ENCODE measurements at places on chromosomes 6 and 20. TPM values are rescaled to one million over a fixed set of nuclear protein-coding genes. Genes with fewer than 3 reads are reported as not detected.
A peak's percentile ranks its signal among the peaks of the same experiment; 100 is the strongest.

DNA sequence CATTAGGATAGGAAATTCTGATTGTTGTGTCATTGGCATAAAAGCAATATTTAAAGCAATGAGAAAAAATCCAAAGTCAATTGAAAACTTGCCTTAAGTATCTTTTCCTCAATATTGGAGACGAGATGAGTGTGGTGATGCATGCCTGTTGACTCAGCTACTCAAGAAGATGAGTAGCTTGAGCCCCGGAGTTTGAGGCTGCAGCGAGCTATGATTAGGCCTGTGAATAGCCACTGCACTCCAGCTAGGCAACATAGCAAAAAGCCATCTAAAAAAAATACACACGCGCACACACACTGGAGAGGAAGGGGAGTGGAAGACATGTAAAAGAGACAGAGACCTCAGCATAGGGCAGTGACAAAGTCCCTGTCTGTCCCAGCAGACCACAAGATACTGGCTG lies 9.7 kb upstream of the MARCKS start:
- no peak overlapping the region for H3K4me3 ChIP-seq
- no peak overlapping the region for H3K27ac ChIP-seq
- no peaks in the 10 kb centered on the region for H3K27me3 ChIP-seq
- DNase-seq = no peak

DNA sequence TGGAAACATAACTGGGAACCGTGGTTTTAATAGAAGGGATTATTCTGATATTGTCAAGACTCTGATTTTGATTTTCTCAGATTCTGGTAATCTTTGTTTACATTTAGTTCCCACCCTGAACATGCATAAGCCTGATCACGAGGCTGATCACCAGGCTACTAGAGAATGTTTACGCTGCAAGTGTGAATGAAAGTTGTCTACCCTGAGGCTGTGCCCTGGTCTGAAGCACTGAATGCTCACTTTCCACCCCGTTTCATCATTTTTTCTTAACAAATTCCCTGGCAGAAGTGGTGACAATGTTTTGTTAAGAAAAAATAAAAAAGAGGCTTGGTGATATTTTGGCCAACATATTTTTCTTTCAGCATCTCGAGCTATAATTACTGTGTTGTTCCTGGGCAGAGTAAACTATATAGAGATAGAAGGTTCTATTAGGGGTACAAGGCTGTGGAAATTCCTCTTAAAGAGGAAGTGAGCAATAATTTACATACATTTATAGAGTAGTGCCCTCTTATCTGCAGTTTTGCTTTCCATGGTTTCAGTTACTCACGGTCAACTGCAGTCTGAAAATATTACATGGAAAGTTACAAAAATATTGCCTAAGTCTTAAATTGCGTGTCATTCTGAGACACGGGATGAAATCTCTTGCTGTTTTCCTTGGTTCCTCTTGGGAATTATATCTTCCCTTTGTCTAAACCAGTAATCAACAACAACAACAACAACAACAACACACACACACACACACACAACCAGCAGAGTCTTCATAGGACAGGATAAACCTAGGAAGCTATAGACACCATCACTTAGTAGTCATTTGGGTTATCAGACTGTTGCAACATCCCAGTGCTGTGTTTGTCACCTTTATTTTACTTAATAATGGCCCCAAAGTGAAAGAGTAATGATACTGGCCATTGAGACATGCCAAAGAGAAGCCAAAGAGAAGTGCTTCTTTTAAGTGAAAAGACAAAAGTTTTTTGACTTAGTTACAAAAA lies 566.6 kb upstream of the CITED2 start:
- DNase-seq = no peak
- H3K4me1 ChIP-seq = peaks cover 5% of the 10 kb centered on the region
- H3K36me3 ChIP-seq = no peaks in the 10 kb centered on the region
- H3K4me3 ChIP-seq = no peak overlapping the region
- no peaks in the 10 kb centered on the region for H3K27me3 ChIP-seq

PRL gene
- not detected for total RNA-seq

DNA sequence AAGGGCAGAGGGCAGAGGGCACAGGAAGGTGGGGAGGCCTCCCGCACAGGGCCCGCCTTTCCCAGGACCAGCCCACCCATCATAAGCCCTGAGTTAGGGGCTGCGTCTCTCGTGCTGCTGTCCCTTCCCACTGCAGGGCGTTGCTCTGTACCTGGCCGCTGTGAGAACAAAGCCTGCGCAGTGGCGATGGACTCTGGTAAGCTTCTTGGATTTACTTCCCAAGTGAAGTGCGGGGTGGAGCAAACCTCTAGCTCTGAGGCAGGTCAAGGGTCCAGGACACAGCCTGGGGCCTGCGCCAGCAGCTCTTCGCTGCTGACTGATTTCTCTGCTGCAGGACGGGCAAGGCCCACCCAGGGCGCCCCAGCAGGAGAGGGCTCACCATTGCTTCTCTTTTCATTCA lies 23.9 kb downstream of the INSM1 start:
- H3K36me3 ChIP-seq = peaks cover 64% of the 10 kb centered on the region
- H3K27me3 ChIP-seq = no peaks in the 10 kb centered on the region
- H3K4me3 ChIP-seq = no peak overlapping the region
- no peaks in the 10 kb centered on the region for H3K4me1 ChIP-seq
- DNase-seq = no peak

- H3K27ac ChIP-seq = no peak overlapping the region
- H3K27me3 ChIP-seq = no peaks in the 10 kb centered on the region
- no peak overlapping the region for H3K4me3 ChIP-seq
- no peaks in the 10 kb centered on the region for H3K36me3 ChIP-seq
- peaks cover 7% of the 10 kb centered on the region for H3K4me1 ChIP-seq
Observed at GRCh38 chr6:155530219-155530834, 74.7 kb upstream of the NOX3 start.

GRCh38 chr6:10146715-10147451 lies 268.0 kb downstream of the TFAP2A start:
- no peak overlapping the region for H3K27ac ChIP-seq
- H3K36me3 ChIP-seq = no peaks in the 10 kb centered on the region
- H3K4me3 ChIP-seq = peak overlapping the region; percentile 35
- peaks cover 3% of the 10 kb centered on the region for H3K27me3 ChIP-seq
- no peak for DNase-seq

DNA sequence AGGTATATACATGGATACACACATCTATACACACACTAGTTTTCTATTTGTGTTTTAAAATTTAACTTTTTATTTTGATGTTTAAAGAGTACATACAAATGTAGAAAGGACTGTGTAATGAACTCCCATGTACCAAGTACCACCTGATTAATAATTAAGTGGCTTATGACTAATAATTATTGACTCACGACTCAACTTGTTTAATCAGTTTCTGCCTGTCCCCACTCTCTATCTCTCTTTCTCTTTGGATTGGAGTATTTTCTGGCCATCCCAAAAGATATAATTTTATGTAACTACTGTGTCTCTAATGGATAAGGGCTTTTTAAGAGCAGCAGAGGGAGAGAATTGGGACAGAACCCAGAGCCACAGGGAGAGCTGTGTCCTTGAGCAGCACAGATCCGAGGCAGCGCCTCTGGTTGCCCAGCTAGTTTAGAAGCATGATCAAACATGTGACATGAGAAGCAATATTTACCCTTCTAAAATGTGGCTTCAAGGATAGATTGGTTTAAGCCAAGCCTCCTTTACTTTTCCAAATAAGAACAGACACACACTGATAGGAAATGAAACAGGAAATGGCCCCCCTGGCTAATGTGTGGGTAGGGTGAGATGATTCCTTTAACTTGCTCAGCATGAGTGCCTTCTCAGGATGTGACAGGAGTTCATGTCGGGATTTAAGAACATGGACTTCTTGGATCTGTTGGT lies 81.0 kb downstream of the ERMARD start:
- no peaks in the 10 kb centered on the region for H3K27me3 ChIP-seq
- no peak for DNase-seq
- no peaks in the 10 kb centered on the region for H3K4me1 ChIP-seq
- H3K36me3 ChIP-seq = no peaks in the 10 kb centered on the region
- H3K27ac ChIP-seq = no peak overlapping the region

- H3K4me1 ChIP-seq = peaks cover 5% of the 10 kb centered on the region
- H3K27ac ChIP-seq = peak overlapping the region; percentile 34
- no peak overlapping the region for H3K4me3 ChIP-seq
- no peak for DNase-seq
- H3K36me3 ChIP-seq = no peaks in the 10 kb centered on the region
Observed at GRCh38 chr20:5714261-5715041, 35.8 kb upstream of the SHLD1 start.

DNA sequence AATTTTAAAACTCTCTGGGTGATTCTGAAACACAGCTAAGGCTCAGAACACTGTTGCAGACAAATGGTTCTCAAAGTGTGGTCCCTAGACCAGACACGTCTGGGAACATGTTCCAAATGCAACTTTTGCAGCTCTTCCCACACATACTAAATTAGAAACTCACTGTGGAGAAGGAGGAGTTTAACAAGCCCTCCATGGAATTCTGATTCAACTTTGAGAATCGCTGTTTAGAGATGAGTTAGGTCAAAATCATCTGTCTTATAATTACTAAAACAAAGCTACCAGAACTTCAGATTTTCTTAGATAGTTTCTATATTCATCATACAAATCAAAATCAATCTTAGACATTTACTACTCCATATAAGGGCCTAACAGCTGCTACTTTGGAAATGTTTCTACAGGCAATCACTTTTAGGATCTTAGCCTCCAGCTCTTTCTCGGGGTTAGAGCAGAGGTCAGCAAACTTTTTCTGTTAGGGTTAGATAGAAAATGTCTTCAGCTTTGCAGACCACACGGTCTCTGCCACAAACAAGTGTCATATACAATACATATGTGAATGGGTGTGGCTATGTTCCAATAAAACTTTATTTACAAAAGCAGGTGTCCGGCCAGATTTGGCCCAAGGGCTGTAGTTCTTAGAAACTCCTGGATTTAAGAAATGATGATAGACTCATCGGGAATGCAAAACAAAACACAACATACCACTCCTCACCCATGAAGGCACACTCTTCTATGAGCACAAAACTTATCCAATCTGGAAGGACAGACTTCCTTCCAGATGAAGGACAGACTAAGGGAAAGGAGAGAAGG lies 50.0 kb upstream of the ARHGAP18 start:
- H3K27me3 ChIP-seq = no peaks in the 10 kb centered on the region
- H3K36me3 ChIP-seq = no peaks in the 10 kb centered on the region
- H3K4me3 ChIP-seq = no peak overlapping the region

DNA sequence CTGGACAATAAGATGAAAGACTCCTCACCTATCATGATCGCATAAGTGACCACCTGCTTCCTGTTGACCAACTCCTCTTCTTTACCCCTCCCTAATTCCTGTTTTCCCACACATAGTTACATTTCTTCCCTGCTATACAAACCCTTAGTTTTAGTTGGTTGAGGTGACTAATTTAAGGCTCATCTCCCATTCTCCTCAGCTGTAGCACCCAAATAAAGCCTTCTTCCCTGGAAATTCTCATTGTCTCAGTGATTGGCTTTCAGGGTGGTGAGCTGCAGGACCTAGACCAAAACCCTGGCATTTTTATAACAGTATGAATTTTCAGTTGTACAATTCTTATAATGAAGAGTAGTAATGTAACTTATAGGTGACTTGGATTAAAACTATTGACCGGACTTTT lies 2.1 kb downstream of the FKBP1C start:
- no peaks in the 10 kb centered on the region for H3K36me3 ChIP-seq
- H3K27ac ChIP-seq = no peak overlapping the region
- no peak for DNase-seq

- DNase-seq = peak; percentile 34
- no peaks in the 10 kb centered on the region for H3K36me3 ChIP-seq
- no peaks in the 10 kb centered on the region for H3K27me3 ChIP-seq
- no peak overlapping the region for H3K4me3 ChIP-seq
- peaks cover 13% of the 10 kb centered on the region for H3K4me1 ChIP-seq
Observed at GRCh38 chr6:37791156-37791919, 28.2 kb upstream of the ZFAND3 start.

HAO1 gene
- total RNA-seq = not detected

- no peaks in the 10 kb centered on the region for H3K36me3 ChIP-seq
- H3K4me1 ChIP-seq = peaks cover 8% of the 10 kb centered on the region
- peak overlapping the region; percentile 90 for H3K4me3 ChIP-seq
Observed at GRCh38 chr6:139369568-139370282, 4.7 kb downstream of the CITED2 start.

DNA sequence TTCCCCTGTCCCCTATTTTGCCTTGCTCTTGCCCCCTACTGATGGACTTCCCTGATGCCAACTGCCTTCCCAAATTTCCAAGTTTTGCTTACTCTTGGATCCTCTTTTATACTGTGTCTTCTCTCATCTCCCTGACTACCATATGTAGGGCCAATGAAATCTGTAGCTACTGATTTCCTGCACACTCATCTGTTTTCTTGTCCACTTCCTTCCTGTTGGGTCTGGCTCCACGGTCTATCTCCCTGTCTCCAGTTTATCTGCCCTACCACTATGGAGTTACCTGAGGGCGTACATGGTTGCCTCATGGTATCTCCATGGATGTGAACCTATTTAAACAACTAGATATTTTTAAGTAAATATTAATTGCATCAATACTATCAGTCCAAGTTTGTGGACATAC lies 140.3 kb upstream of the MCHR2 start:
- no peak for DNase-seq
- no peak overlapping the region for H3K4me3 ChIP-seq
- H3K27me3 ChIP-seq = no peaks in the 10 kb centered on the region
- no peaks in the 10 kb centered on the region for H3K4me1 ChIP-seq
- H3K36me3 ChIP-seq = no peaks in the 10 kb centered on the region

MUC21 gene
- total RNA-seq = 219 TPM

CCN5 gene
- 6.7 TPM for total RNA-seq

DNA sequence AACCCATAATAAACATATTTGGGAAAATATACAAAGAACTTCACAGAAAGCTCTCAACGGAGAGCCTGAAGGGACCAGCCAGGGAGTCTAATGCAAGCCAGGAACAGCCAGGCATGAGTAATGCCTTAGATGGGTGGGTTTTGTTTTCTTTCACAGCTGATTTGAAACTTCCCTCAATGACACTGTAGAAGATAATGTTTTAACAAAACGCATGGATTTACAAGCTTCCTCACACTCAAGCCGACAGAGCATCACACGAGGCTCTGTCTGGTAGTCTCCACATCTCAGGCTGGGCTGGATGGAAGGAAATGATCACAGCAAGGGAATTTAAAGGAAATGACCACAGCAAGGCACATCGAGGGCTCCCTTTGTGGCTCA lies 113.9 kb downstream of the GMPR start:
- H3K27ac ChIP-seq = peak overlapping the region; percentile 49
- H3K4me1 ChIP-seq = no peaks in the 10 kb centered on the region
- H3K27me3 ChIP-seq = no peaks in the 10 kb centered on the region
- no peaks in the 10 kb centered on the region for H3K36me3 ChIP-seq

- no peak for DNase-seq
- H3K4me1 ChIP-seq = no peaks in the 10 kb centered on the region
Observed at GRCh38 chr6:84019141-84019841, 14.3 kb upstream of the MRAP2 start.

- H3K36me3 ChIP-seq = no peaks in the 10 kb centered on the region
- H3K27ac ChIP-seq = no peak overlapping the region
- no peak for DNase-seq
- H3K27me3 ChIP-seq = no peaks in the 10 kb centered on the region
- no peak overlapping the region for H3K4me3 ChIP-seq
Observed at GRCh38 chr6:17851001-17851719, 136.3 kb downstream of the KIF13A start.

All from esophagus squamous epithelium (tissue), 5 donors.